ENCODE measurements at places on chromosomes 2 and 18.
A peak's percentile ranks its signal among the peaks of the same experiment; 100 is the strongest.

GRCh38 chr2:178211460-178211859 is 17.1 kb downstream of the OSBPL6 start:
- no peak for DNase-seq

GRCh38 chr2:218990612-218991011 is 2.6 kb downstream of the CRYBA2 start:
- DNase-seq, result no peak

- DNase-seq, result peak; percentile 21
Measured at GRCh38 chr18:8607776-8608742, 1.2 kb upstream of the RAB12 start.

DNA sequence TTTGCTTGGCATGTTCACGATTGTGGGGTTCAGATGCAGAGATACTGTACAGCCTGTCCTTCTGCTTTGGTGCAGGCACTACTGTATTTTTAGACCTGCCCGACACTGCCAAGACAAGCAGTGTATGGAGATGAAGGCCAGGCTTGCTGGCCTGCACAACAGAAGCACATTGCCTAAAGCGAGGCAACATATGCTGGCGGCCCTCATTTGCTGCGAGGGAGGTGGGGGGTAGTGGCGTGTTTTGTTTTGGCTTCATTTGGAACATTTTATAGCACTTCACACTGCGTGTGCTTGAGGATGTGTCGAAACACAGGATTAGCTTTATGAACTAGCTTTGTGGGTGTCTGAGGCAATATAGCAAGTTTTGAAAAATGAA is 27.0 kb downstream of the TMEM182 start:
- no peak for DNase-seq

DNA sequence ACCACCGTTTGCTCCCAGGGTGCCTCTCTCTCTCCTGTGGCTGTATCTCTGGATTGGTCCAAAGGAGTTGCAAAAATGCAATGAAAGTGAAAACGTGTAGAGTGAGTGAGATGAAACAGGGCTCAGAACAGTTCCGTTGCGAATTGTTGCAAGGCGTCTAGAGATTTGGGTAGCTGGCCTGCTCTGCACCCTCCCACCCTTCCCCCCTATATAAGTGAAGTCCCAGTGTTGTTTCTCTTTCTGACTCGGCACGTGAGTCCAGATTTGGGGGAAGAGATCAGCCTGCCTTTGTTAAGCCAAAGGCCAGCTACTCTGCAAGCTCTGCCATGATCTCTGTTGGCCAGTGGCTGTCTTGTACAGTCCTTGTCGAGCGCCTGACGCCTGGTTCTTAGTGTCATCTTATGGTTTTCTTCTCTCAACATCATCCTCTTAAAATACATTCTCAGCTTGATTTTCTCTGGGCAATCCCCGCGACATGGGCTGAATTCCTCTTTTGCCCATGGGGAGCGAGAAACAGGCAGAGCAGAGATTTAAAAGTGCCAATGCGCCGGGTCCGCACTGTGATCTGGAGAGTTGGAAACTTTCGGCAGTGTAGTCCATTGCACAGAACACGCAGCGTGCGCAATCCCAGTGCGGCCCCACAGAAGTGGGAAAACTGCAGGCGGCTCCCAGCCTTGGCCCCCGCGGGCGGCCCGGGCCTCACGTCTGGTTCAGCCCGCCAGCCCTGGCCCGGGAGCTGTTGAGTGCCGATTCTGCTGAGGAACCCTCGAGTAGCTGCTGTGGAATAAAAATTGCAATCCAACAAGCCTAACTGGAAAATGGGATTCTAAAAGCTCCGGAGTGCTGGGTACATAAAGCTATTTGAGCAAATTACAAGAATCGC is 9.3 kb downstream of the MEIS1 start:
- DNase-seq, result no peak

- DNase-seq, result no peak
Measured at GRCh38 chr18:51390702-51391101, 193.2 kb upstream of the MEX3C start.

- no peak for DNase-seq
Measured at GRCh38 chr2:176150584-176151441, 537 bp upstream of the HOXD4 start.

DNA sequence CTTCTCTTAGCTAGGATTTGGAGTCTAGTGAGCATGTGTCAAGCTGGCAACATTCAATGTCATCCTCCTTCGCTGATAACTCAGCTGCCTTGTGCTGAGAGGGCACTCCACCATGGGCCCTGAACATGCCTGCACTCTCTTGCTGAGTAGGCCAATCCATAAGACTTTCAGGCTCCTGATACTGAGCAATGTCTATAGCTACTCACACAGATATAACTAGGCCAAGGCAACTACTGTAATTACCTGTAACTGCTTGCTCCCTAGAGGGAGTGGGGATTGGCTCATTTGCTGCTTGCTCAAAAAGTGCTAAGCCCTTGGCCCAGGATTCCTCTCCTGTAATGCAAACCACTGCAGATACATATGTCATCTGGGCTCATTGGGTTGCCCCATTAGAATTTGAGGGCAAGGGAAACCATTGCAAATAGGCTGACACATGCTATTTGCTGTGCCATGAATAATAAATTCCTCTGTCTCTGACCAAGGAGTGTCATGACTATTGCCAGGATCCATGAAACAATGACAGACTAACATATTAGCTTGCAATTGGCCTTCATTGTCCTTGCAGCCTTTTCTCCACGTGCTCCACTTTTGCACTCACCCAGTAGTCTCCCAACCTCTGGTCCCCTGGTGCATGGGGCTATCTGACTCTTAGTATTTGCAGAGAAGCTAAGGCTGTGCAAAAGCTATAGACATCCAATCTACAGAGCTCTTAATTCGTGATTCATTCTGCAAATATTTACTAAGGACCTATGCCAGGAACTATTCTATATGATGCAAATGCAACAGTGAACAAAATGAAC is 36.9 kb upstream of the BMPR2 start:
- peak; percentile 11 for DNase-seq

GRCh38 chr2:189821953-189822748 is 37.9 kb downstream of the PMS1 start:
- DNase-seq, result peak; percentile 30

DNA sequence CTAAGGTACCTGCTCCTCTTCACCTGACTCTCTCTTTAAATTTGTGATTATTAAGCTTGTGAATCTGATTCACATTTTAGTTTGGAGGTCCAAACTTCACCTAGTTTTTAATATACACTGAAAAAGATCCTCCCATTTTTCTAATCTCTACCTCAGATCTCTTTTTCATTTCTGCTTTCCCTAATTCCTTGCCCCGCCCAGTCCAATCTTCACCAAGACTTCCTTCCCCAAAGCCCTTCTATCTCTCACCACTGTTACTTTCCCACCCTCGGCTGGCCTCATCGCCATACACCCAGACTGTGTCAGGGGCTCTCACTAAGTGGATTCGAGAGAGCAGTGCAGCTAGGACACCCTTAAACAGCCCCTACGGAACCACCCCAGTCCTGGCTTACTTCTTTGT is 40.0 kb downstream of the LBH start:
- no peak for DNase-seq

DNA sequence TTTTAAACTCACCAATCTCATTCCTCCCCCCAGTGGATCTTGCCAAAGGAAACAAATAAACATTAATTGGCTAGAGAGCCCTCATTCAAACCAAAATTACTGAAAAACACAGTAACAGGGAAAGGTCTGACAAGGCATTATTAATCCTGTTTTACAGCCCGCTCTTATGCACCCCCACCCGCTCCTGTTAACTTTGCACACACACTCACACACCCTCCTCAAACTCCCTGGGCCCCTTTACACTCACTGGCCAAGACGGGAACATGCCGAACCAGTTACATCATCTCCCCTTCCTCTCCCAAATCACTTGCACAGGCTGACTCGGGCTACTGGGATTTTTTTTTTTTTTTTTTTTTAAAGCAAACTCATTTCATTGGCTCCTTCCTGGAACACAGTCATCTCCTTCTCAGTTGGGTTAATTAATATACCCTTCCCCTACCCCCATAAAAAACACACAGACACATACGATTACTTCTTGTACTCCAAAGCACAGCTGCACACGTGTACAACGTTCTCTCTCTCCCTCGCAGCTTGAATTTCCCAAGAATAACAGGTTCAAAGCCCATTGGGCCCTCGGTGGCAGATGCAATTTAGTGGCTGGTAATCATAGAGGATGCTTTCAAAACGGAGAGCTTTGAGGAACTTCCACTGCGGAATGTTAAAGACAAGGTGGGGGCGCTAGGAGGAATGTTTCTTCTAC is 31.8 kb downstream of the KLF7 start:
- peak; percentile 67 for DNase-seq

GRCh38 chr2:144211065-144211464 is 308.9 kb downstream of the ZEB2 start:
- DNase-seq, result no peak

DNA sequence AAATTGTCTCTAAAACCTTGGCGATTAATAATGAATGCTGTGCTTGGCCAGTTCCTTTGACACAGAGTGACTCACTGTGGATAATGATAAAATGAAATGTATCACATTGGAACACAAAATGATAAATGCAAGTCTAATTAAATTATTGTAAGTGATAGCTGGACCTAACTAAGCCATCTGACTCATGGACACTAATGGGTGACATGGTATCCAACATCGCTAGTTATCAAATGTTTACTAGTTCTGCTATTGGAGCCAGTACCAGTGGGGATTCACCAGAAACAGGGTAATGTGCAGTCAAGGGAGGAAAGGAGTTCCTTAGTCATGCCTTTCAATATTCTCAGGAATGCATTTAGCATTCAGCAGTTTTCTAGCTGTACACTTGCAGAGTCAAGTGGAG is 736.3 kb upstream of the ACVR2A start:
- DNase-seq, result no peak

- no peak for DNase-seq
Measured at GRCh38 chr2:39547811-39548719, 111.0 kb upstream of the MAP4K3 start.

DNA sequence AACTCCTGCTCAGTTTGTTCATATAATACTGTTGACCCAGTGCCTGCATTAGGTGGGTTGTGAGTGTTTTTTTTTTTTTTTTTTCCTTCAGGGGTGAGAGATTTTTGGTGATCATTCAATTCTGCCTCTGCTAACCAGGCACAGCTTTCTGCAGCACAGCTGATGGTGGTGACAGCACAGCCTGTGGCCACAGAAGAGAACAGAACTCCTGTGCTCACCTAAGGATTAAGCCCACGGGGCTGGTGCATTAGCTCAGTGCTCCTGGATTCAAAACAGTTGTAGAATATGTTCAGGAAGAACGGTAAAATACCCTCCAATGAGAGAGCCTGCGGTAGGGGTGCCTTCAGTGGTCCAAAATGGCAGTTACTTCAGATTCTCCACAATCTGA is 42.0 kb downstream of the PKP4 start:
- DNase-seq, result no peak

DNA sequence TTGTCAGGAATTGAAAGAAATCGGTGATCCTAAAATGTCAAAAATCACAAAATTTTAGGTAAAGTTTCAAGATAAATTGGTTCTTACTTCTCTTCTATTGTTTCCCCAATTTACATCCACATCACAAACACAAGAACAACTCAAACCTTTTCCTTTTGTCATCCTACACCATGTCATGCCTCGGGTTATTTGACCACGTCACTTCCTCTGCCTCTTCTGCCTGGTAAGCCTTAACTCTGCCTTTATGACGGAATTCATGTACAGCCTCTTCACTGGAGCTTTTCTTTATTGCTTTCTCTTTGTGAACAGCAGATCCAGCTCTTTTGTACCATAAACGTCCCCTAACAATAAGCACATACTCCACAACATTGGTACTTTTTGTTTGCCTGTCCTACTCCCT is 258.0 kb downstream of the DPP10 start:
- DNase-seq, result no peak

GRCh38 chr2:74281141-74281975 is 61.9 kb downstream of the SLC4A5 start:
- no peak for DNase-seq

- no peak for DNase-seq
Measured at GRCh38 chr2:207815254-207815653, 45.5 kb upstream of the FZD5 start.

DNA sequence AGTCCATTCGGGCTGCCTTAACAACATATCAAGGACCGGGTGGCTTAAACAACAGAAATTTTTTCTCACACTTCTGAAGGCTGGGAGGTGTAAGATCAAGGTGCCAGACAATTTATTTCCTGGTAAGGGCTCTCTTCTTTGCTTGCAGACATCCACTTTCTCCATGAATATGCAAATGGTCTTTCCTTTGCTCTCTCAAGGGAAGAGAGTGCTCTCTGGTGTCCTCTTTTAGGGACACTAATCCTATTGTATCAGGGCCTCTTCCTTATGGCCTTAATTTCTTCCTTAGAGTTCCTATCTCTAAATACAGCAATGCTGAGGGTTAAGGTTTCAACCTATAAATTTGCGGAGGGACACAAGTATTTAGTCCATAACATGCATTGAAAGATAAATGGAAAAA is 770.8 kb downstream of the DSC3 start:
- no peak for DNase-seq

GRCh38 chr2:12592296-12592695 is 124.4 kb upstream of the TRIB2 start:
- no peak for DNase-seq

GRCh38 chr18:27724362-27724761 is 452.6 kb downstream of the CDH2 start:
- DNase-seq, result no peak

DNA sequence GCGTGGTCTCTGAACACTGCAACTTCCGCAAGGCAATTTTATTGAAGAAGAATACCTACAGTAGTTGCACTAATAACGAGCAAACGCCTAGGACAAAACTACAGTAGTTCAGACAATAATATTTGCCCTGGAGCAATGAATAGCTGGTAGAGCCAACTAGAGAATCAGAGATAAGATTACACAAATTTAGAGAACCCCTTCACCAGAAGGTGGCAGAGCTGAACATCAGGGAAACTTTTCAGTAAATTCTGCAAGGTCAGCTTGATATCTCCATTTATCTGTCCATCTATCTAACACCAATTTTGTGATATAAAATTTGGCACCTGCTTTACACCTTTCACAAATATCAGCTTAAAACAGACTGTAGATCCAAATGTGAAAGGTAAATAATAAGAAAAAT is 43.8 kb downstream of the CDH19 start:
- no peak for DNase-seq

DNA sequence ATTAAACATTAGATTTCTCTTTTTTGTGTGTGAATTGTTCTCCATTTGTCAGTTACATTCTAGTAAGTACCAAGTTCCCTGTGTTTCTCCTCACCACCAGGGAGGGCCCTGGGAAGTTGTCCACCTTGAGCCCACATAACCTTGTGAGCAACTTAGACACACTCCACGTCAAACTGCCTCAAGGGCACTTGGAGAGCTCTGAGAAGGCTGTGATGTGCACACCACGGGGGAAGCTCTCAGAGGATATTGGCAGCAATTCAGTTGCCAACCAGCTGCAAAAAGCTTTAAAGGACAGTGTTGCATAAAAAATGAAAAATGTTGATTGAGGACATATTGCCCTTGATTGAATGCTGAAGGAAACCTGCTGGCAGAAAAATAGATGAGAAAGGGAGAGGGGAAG is 743.6 kb downstream of the RNF144A start:
- no peak for DNase-seq

DNA sequence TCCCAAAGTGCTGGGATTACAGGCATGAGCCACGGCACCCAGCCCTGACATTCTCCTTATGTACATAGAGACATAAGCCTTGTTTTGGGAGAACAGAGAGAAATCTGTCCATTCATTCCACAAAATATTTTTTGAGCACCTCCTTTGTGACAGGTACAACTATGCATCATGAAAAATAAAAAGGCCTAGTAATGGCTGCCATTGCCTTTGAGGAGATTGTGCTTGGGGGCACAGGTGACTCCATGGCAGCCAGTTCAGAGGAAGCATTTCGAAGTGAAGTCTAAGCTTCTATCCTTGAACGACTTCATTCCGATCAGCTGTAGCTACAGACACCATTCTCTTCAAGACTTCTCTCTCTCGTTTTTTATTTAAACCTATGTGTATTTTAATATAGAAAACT is 10.5 kb upstream of the MYCN start:
- no peak for DNase-seq

Data from AG04450 (cell line).